ENCODE measurements at places on chromosomes 1 and 21. TPM values are rescaled to one million over a fixed set of nuclear protein-coding genes. Genes with fewer than 3 reads are reported as not detected.
A peak's percentile ranks its signal among the peaks of the same experiment; 100 is the strongest.

- no peak overlapping the region for H3K4me3 ChIP-seq
- no peak for DNase-seq
- H3K27ac ChIP-seq: no peak overlapping the region
- no peaks in the 10 kb centered on the region for H3K36me3 ChIP-seq
- no peaks in the 10 kb centered on the region for H3K4me1 ChIP-seq
Measured at GRCh38 chr1:200673952-200674823, 4.5 kb upstream of the DDX59 start.

DNA sequence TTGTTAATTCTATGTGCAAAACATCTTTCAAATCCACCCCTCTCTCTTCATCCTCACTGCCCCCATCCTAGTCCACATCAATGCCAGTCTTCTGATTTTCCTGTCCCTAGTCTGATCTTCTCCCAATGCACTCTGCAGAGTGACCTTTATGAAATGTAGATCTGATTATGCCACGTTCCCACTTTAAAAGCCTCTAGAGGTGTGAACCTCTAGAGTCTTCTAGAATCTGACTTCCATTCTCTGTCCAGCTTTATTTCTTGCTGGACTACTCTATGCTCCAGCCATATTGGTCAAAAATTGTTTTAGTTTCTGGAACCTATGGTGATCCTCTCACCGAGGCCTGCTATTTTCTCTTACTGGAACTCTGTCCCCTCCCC lies 32.5 kb downstream of the ZNF648 start:
- DNase-seq: no peak
- no peaks in the 10 kb centered on the region for H3K27me3 ChIP-seq
- no peaks in the 10 kb centered on the region for H3K36me3 ChIP-seq
- peaks cover 9% of the 10 kb centered on the region for H3K4me1 ChIP-seq
- peak overlapping the region; percentile 87 for H3K27ac ChIP-seq

- H3K27ac ChIP-seq: no peak overlapping the region
- no peaks in the 10 kb centered on the region for H3K36me3 ChIP-seq
- no peak overlapping the region for H3K4me3 ChIP-seq
Measured at GRCh38 chr1:208682664-208683013, 438.5 kb upstream of the PLXNA2 start.

GRCh38 chr1:206012086-206012859 lies 9.1 kb upstream of the RAB7B start:
- no peaks in the 10 kb centered on the region for H3K27me3 ChIP-seq
- H3K36me3 ChIP-seq: no peaks in the 10 kb centered on the region
- no peak for DNase-seq
- H3K27ac ChIP-seq: no peak overlapping the region
- H3K4me1 ChIP-seq: no peaks in the 10 kb centered on the region

DNA sequence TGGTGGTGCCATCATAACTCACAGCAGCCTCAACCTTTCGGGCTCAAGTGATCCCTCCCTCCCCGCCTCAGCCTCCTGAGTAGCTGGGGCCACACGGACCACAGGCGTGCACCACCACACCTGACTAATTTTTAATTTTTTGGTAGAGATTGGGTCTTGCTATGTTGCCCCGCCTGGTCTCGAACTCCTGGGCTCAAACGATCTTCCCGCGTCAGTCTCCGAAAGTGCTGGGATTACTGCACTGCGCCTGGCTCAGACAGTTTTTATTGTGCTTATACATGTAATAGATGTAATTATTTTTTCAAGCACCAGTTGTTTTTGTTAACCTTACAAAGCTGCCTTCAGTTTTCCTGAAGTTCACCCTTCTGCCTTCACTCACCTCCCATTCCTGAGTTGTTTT lies 38.0 kb upstream of the HMGN1 start:
- no peaks in the 10 kb centered on the region for H3K27me3 ChIP-seq
- no peak for DNase-seq
- H3K4me3 ChIP-seq: peak overlapping the region; percentile 53
- H3K27ac ChIP-seq: peak overlapping the region; percentile 65
- no peaks in the 10 kb centered on the region for H3K36me3 ChIP-seq
- peaks cover 35% of the 10 kb centered on the region for H3K4me1 ChIP-seq

- H3K36me3 ChIP-seq: peaks cover 22% of the 10 kb centered on the region
- DNase-seq: no peak
- H3K27ac ChIP-seq: no peak overlapping the region
- H3K4me3 ChIP-seq: no peak overlapping the region
- no peaks in the 10 kb centered on the region for H3K4me1 ChIP-seq
Measured at GRCh38 chr1:228297822-228298221, 90.0 kb downstream of the OBSCN start.

GRCh38 chr1:45884700-45885099 lies 81.3 kb downstream of the MAST2 start:
- H3K27ac ChIP-seq: no peak overlapping the region
- H3K4me1 ChIP-seq: no peaks in the 10 kb centered on the region
- no peak overlapping the region for H3K4me3 ChIP-seq

The RGS5 gene
- total RNA-seq: 94.0 TPM

Measured in vagina (tissue), 2 donors.